Stimulated activated CD8-positive, alpha-beta memory T cell treated with anti-CD3 and anti-CD28 coated beads, Interleukin-2, amount 100 ng/mL, for 48 hours (primary cell): ENCODE measurements at places on chromosomes 5 and 9.

DNA sequence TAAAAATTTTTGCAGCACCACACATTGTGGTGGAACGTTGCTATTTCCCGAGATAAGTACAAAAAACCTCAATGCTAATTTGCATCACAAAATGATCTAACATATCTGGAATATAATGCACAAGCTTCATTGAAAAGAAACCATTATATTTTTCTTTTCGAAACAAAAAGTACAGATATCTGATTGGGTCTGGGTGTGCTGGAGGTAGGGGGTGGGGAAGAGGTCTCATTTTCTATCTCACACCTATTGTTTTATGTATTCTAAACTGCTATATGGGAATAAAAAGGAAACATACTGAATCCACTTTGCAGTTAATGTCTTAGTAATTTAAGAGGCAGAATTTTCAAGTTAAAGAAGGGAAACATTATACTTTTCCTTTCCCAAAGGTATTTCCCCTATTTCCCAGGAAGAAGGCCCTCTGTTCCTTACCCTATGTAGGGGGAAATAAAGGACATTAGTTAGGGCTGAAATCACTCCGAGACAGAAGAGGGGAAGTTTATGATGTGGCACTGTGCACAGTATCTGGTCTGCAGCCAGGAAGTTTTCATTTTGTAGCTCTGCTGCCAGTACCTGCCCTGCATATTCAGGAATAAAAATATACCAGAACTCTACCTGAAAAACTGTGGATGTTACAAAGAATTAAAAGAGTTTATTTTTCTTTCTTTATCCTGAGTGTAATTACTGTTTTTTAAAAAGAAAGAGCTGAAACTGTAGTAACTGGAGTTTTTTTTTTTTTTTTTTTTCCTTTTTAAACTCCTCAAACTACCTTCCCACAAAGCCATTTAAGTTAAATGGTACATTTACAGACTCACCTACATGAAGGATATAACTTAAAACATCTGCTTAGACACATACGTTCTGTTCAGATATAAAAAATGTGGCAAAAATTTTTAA, 7.4 kb downstream of the MEF2C start:
- DNase-seq = no peak

DNA sequence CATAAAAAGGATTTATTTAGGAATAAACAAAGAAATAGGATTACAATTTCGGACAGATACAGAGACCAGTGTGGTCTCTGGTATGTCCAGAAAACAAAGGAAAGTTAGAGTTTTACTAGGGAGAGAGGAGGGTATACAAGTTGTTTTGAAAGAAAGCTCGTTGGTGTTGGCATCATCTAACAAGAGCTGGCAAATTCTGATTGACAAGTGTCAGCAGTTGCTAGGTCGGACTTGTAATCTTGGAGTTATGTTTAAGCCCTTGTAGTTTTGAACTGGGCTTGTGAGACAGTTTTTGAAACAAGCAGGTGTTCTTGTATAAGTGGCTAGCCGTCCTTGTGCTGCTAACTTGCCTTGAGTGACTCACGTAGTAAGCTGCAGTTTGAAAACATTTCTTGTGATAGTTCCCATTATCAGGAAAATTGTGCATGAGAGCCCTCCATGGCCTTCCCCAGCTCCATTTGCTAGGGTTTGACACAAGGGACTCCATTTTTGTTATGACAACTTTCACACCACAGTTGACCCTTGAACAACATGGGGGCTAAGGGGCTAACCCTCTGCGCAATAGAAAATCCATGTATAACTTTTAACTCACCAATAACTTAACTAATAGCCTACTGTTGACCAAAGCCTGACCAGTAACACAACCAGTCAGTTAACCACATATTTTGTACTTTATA, 48.1 kb downstream of the ZNF622 start:
- no peak for DNase-seq

GRCh38 chr5:181260720-181261319, at the start of gene TRIM52:
Gene TRIM52, minus strand, starts transcription at chr5:181261143. Its CDS starts 330 bp downstream, at chr5:181260813.
- DNase-seq = peak; percentile 85

- DNase-seq = no peak
These were observed 359.2 kb upstream of the ACTBL2 start for GRCh38 chr5:57841676-57842363.

DNA sequence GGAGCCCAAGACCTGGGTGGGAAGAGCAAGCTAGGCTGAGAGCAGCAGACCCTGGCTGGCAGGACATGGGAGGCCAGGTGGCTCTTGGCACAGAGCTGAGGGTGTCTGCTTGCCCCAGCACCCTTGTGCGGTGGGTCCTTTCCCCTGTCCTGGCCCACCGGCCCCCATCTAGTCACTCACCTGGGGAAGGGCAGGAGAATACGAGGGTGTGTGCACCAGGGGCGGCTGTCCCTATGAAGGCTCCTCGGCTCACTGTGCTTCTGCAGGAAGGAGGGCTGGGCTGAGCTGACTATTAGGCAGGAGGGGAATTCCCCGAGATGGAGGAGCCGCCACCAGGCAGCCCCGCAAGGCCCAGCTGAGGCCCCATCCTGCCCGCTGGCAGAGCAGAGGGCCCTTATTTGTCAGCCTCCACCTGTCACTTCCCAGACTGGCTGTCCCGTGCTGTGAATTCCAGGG, 6.1 kb upstream of the TNIP1 start:
- peak; percentile 53 for DNase-seq

DNA sequence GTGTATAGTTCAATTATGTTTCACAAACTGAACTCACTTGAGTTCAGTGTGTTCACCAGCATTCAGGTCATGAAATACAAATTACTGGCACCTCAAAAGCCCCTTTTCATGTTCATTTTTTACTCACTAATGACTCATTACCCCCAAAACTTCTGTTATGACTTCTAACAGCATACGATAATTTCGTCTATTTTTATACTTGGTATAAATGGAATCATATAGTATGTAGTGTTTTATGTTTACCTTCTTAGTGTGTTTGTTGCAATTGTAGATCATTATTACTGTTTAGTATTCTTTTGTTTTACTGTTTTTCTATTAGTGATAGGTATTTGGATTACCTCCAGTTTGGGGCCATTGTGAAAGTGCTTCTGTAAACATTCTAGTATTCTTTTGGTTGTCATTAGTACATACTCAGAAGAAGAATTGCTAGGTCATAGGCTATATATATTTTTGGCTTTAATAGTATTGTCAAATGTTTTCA, 33.4 kb downstream of the DDX4 start:
- no peak for DNase-seq

- no peak for DNase-seq
These were observed 108.5 kb upstream of the IQGAP2 start for GRCh38 chr5:76294573-76294972.

GRCh38 chr9:96173640-96174039, 128.3 kb downstream of the HSD17B3 start:
- DNase-seq = no peak

DNA sequence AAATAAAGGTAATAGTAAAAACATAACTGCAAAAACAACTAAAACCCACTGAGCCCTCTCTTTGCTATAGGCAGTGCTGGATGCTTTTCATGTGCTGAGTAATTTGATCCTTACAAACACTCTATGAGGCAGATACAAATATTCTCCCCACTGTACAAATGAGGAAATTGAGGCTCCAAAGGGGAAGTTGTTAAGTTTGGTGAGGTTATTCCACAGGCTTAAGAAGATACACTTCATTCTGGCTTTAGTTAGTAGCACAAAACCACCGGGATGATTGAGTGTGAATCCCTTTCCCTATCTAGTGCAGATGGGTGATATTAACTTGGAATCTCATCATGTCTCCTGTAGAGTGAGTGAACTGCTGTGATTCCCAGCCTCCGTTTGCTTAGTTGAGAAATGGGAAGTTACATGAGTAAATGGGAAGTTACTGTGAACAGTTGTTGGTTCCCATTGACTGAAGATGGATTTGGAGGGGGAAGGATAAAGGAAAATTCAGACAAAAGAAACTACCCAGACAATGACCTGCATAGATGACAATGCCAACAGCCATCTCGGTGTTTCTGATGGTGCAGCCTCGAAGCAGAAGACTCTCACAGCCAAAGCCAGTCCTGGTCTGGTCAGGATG, 208.3 kb downstream of the ATP10B start:
- DNase-seq = no peak

DNA sequence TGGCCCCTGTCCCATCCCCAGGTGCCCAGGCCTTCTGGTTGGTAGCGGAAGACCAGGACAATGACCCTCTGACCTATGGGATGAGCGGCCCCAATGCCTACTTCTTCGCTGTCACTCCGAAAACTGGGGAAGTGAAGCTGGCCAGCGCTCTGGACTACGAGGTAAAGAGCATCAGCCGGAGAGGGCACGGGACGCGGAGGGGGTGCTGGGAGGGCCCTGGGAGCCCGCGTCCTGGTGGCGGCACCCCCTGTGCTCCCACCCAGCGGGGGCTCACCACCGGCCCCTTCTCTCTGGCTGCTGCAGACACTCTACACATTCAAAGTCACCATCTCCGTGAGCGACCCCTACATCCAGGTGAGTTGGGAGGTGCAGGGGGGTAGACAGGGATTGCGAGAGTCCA, 19.5 kb downstream of the CDHR2 start:
- DNase-seq = no peak

DNA sequence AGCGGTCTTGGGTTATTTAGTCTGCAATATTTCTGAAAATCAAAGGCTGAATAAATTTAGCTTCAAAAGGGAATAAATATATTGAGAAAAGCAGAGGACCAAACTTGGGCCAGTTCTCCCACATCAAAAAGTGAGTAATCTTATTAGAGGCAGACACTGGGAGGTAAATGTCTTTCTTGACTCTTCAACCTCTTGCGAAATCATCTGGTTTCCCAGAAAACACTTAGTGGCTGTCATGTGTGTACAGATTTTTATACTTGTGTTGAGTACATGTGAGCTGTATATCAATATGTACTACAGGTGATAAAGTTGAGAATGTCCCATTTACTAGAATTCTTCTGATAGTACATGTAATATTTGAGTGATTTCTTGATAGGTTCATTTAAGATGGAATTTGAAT, 454.9 kb downstream of the PRR16 start:
- no peak for DNase-seq

- DNase-seq = no peak
These were observed 177.9 kb upstream of the KLF4 start for GRCh38 chr9:107667231-107668070.

- DNase-seq = no peak
These were observed 63.1 kb upstream of the NREP start for GRCh38 chr5:111820072-111820471.

- DNase-seq = no peak
These were observed 39.9 kb downstream of the KIF24 start for GRCh38 chr9:34289159-34289558.

DNA sequence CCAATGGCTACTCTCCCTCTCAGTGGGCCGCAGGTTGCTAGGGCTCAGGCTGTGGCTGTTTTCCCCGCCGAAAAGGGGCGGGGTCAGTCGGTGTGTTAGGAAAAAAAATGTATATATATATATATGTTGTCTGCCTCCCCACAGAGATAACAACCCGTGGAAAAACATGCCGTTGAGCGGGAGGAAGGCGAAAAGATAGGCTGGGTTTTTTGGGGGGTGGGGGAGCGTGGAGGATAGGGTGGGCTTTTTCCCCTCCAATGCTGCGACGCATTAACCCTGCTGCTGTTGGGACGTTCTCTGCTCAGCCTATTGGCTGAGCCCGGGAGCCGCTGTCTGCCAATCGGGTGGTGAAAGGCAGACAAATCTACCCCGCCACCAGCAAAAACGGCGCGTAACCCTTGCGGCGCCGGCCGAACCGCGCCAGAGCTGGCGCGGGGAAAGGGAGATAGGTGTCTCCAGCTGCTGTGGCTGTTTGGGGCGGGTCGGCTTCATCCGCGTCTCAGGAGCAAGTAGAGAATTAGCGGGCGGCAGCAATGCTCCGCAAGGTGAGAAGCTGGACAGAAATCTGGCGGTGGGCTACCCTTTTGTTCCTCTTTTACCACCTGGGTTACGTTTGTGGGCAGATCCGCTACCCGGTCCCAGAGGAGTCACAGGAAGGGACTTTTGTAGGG, at the start of gene PCDHGC4:
PCDHGC4 (plus strand) TSS at position 390 of the 671 bp plus-strand sequence; CDS start at position 534, 144 bp downstream.
- DNase-seq = no peak

- DNase-seq = no peak
These were observed 141.2 kb downstream of the PARP8 start for GRCh38 chr5:50807661-50808060.

DNA sequence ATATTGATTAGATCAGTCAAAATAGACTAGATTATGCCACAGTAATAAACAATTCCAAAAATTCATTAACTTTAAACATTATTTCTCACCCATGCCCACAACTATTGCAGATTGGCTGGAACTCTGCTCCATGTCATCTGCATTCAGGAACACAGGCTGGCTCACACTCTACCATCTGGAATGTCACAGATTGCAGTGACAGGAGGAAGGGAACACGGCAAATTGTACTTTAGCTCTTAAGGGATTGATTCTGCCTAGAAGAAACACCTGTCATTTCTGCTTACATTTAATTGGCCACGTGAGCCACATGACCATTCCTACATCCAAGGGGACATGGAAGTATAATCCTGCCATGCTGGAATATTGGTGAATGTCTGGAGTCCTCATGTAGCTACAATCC, 54.4 kb downstream of the ATPSCKMT start:
- DNase-seq = no peak

- peak; percentile 25 for DNase-seq
These were observed 1.9 kb downstream of the PCSK5 start for GRCh38 chr9:75892216-75892911.

DNA sequence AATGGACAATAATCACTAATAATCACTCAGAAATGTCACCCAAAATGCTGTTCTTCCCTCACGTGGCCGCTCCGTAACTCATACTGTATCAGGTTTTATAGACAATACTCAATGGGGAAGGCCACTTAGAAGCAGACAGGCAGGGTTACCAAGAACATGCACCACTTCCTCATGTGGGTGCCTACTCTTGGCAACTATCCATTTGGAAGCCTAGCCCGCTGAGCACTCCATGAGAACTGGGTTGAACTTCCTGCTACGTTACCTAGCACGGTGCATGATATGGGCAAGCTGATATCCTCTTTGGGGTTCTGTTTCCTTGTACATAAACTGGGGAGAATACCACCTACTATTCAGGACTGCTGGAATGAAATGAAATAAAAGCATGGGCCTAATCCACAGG, 14.3 kb downstream of the DAP start:
- DNase-seq = no peak

DNA sequence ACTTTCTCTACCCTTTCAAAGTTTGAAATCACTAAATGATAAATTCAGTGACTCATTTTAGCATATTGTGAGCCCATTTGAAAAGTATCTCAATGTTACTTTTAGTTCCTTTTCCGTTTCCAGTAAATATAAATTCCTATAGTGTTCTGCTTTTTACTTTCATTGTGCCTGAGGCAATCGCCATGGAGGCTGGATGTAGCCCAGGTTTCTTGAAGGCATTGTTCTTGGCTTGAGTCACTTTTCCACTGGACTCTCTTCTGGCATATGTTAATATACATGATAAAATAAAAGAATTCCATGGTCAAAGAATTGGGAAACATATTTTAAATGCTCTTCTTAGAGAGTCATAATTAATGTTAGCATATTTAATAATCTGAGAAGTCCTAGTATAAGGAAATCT, 327.0 kb downstream of the IZUMO3 start:
- no peak for DNase-seq
